Esophagus squamous epithelium (tissue), 5 donors: ENCODE measurements at places on chromosomes 2 and 18.

DNA sequence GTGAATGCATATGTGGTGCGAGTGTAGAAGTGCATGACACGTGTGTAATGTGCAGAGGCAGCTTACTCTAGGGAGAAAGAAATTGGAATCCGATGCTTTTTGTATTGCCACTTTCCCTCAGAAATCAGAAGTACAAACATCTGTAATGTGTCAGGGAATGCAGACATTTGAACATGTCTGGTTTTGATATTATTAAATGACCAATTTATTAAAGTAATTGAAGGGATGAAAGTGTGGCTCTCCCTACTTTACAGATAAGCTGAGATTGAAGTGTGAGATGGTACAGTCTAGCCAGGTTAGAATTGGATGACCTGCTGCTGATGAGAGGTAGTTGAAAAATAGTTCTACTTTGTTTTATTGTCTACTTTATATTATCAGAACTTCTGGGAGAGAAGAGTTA is 74.5 kb upstream of the NT5C1B start:
- DNase-seq: no peak

GRCh38 chr2:12330916-12331315 is 385.8 kb upstream of the TRIB2 start:
- no peak for DNase-seq

- no peak for DNase-seq
These were observed 18.8 kb upstream of the TSPYL6 start for GRCh38 chr2:54274781-54275242.

GRCh38 chr18:61602836-61603235 is 269.6 kb downstream of the CDH20 start:
- DNase-seq: no peak

DNA sequence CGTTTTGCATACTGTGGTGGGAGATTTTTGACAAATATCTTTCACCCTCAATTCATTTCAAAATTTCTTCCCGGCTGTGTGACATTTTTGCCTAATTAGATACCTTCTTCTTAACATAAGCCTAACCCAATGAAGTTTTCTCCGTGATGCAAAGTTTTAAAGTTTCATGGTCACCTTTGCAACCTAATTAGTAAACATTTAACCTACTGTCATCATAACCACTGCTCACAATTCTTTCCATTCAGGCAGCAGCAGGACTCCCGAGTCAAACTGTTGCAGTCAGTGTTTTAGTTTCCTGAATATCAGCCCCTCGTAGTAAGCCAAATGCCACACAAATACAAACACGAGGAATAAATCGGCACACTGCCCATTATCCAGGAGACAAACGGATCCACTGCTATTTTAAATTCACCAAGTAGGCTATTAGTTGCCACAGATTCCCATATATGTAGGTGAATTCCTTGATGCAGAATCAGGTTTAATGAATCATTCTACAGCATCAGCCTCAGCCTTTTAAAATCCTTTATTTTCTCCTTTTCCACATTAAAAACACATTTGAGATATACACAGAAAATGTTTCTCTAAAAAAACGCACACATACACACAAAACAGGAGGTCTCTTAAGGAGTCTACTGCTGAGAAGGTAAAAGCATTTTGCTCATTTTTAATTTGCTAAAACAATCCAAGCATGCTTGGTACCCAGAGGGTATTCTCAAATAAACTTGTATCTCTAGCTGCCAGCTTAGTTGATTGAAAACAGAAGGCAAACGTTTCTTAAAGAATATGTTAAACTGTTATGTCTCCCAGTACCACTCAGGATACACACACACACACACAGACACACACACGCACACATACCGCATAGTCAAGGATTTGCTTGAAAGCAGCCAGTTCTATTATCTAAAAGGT is 106.5 kb upstream of the KCTD1 start:
- no peak for DNase-seq

- DNase-seq: no peak
These were observed 58.0 kb downstream of the LINC00305 start for GRCh38 chr18:64090876-64091275.

DNA sequence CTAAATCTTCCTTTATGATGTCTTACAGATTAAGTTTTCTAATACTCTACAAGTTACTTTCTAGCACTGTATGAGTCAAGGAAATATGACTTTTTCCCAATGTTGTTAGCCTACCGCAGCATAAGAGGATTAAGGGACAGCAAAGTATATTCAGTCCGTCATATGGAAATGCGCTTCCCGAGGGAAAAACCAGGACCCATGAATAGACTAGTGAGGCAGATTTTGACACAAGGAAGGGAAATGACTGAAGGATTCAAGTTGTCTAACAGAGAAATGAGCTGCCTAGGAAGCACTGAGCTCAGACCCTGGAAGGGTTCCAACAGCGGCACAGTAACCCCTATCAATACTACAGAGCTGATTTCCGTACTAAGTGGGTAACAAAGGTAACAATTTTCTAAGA is 12.0 kb downstream of the SEPTIN10 start:
- DNase-seq: no peak

- no peak for DNase-seq
These were observed 289.0 kb upstream of the STON1 start for GRCh38 chr2:48240912-48241311.

GRCh38 chr2:88857274-88857741 is 165.8 kb downstream of the RPIA start:
- DNase-seq: no peak

DNA sequence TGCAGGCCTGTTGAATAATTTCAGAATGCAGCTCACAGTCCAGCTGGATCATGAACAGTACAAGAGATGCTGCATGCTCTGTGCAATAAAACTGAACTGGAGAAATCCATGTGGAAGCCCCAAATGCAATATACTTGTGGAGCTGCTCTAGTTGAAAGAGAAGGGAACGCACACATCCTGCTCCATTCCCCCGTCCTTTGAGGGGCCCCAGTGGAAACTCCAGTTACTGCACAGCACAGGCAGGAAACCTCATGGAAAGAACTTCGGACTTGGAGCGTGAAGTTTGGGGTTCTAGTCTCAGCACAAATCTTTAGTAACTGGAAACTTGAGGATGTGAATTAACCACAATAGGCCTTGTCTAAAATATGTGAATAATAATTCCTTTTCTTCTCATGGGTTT is 73.2 kb downstream of the PLA2R1 start:
- DNase-seq: no peak

DNA sequence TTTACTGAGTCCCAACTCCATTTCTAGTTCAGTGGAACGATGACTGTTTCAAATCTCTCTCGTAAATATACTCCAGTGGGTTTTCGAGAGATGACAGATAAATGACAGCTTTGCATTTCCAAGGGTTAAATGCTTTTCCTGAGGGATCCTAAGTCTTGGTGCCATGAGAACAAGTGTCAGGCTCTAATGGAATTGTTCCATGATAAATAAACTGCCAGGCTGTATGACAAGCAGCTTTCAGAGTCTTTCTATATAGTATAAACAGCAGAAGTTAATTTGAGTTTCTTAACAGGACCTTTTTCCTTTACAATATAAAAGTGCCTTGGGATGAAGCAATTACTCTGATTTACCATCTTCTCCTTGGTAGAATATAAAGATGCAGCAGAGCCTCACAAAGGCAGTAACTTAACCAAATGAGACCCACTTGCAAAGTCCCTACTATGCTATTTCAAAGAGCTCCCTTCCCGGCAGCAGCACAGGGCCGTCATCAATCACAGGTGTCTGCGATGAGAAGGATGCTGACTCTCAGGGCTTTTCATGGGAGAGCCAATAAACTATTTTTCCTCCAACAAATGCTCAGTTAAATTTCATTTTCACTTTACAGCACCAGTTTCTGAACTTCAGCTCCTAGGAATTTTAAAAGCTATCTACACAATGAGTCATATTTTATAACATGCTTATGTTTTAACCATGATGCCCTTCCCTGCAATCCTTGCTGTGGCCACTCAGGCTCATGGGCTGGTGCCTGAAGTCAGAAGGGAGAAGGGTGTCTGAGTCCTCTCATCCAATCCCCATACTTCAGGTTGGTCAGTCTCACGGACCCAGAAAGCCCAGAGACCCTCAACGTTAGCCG is 123.8 kb downstream of the AFF3 start:
- no peak for DNase-seq

- DNase-seq: no peak
These were observed 40.5 kb downstream of the INO80C start for GRCh38 chr18:35457140-35457704.

DNA sequence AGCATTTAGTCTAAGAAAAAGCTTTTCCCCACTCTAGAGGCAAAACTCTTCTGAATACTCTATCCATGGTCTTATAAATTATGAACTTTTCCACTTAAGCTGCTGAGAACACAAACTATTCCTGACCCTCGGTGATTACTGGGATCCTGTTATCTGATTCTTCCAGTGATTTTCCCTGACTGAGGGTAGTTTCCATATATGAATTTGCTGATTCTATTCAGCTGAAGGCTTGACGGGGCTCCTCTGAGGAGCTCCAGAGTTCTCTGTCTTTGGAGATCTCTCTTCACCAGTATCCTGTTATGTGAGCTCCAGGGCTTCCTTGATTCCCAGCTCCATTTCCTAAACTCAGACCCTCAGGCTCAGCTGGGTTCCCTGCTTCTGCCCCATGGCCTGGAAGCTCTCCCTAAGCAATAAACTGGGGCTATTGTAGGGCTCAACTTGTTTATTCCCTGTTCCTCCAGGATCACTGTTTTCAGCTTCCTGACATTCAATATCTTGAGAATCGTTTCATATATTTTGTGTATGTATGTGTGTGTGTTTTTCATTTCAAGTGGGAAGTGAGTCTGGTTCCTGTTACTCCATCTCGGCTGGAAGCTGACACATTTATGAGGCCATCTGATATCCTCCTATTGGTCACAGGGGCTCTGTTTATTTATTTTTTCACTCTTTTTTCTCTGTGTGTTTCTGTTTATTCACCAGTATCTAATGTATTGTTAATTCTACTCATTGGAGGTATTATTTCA is 78.2 kb downstream of the ARHGAP28 start:
- DNase-seq: no peak

- DNase-seq: no peak
These were observed 182.2 kb downstream of the ANAPC1 start for GRCh38 chr2:111701798-111702118.

GRCh38 chr2:145228506-145228905 is 708.6 kb upstream of the ZEB2 start:
- no peak for DNase-seq

DNA sequence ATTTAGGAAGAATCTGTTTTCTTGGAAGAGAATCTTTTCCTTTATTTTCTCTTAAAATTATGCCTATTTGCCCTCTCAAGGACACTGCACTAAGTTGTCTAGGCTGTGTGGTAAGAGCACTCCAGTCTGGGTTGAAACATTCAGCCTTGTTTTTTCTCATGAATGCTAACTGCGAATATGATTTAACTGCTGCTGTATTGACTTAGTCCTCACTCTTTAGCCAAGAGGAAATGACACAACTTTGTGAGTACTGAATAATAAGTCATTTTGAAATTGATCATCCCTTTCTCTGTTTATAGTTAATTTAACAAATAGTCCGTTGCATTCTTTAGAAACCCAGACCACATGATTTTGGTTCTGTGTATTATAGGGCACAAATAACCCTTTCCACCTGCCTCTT is 4.5 kb upstream of the RND3 start:
- no peak for DNase-seq

DNA sequence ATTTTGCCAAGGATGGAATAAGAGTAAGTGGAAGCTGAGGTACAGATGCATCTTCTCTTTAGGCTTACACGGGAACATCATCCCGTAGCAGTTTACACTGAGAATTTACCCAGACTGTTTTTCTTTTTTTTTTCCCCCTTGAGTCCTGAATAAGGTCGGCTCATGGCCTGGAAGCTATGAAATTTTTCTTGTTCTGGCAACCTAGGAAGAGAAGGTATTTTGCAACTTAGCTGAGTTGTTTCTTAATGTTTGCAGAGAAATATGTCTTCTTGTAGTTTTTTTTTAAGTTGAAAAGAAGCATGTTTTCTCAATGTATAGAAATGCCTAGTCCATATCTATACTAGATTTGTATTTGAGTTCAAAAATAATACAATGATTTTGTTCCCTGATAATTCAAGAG is 712.5 kb downstream of the TDRD15 start:
- no peak for DNase-seq

DNA sequence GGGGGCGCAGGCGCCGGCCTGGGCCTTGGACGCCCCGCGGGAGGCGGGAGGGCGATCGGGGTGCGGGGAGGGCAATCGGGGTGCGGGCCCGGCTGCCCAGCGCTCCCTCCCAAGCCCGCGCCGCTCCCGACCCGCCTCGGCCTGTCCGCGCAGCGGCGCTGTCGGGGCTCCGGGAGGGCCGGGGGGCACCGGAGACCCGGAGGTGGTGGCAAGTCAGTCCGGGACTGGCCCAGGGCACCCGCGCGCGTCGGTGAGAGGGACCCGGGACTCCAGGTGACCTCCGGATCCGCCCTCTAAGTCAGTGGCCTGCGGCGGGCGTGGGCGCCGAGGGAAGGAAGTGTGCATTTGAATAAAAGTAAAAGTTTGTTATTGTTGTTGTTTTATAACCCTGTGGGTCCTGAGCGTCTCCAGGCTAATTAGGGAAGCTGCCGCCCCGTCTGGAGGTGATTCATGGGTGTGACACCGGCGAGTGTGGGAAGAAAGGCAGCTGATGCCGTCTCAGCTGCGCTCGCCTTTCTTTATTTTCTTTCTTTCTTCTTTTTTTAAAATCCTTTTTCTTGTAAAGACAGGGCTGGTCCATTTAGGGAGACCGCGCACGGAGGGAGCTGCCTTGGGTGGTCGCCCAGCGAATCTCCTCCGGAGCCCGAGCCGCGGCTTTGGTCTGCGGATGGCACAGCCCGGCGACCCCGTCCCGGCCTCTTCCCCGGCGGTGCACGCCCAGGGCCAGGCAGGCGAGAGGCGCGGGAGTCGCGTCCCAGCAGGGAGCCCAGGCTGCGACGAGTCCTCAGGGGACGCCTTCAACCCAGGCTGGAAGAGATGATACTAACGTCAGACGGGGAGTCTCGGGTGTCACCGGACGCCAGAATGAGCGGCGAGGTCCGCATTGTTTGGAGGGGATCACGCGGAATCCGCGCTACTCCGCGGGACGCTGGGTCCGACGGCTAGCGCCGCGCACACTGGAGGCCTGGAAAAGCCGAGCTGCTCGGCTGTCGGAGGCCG is 627 bp upstream of the CRACDL start:
- no peak for DNase-seq

DNA sequence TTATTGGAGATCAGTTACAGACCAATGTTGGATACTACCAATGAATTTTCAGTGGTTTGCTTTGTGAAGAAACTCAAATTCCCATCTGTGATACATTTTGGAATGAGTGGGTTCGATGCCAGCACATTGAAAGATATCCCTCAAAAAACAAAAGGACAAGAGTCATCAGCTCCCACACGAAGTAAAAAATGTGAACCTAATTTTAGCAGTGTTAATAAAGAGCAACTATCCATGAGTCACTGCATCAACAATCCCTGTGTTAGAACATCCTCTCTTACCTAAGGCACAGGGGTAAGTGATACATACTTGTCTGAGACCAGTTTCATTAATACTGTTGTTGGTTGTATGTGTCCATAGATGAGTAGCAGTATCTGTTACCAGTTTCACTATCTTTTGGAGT is 551.8 kb upstream of the SOX11 start:
- no peak for DNase-seq

- DNase-seq: no peak
These were observed 1.5 kb downstream of the POU3F3 start for GRCh38 chr2:104855221-104856085.

GRCh38 chr2:9378433-9379390 is 44.6 kb downstream of the ITGB1BP1 start:
- no peak for DNase-seq
